DMS 273 treated with DMSO at 0.1 percent for 48 hours (cell line): ENCODE measurements at places on chromosomes 3 and 15.

GRCh38 chr3:54717506-54717905, 210.4 kb downstream of the LRTM1 start:
- DNase-seq = no peak

DNA sequence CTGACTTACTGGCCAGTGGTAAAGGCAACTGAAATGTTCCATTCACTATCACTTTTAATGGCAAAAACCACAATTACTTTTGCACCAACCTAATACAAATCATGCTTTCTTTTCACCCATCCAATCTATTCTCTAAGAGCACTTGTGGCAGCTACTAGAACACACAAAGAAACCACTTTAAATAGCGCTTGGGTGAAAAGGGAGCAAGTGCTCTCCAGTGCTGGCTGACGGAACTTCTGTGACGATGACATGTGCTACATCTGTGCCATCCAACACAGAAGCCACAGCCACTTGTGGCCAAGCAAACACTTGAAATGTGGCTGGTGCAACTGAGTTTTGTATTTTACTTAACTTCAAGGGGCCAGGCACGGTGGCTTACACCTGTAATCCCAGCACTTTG, 18.9 kb downstream of the SH3BP5 start:
- DNase-seq = no peak

DNA sequence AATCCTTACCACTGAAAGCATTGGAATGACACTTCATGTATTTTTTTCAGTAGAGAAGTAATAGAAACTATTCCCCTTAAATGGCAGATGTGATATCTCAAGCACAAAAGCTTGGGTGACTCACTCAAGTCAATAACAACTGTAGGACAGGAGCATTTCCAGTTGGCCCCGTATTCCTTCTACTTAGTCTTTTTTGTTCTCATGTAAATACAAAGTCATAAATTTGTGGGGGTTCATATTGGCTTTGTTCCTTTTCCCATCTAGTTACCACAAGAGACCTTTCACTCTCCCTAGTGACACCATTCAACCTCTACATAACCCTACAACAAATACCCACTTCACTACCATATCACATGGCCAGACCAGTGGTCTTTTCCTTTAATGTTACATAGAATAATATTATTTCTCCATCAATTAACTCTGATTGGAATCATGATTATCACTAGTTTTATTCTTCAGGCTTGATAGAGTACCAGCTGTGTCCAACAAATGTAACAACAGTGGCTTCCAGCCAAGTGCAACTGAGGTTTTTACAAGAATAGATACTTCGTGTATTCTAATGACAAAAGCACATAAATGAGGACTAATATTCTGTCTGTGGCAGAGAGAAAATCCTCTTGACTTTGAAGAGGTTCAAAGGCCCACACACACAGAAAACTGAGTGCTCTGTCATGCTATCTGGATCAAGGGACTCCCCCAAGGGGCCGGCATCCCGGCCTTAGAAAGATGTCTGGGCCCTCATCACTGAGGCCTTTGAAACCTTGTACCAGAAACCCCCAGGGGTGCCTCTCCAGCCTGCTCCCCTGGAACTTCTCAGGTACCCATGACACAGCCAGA, 94.0 kb upstream of the THBS1 start:
- DNase-seq = no peak

DNA sequence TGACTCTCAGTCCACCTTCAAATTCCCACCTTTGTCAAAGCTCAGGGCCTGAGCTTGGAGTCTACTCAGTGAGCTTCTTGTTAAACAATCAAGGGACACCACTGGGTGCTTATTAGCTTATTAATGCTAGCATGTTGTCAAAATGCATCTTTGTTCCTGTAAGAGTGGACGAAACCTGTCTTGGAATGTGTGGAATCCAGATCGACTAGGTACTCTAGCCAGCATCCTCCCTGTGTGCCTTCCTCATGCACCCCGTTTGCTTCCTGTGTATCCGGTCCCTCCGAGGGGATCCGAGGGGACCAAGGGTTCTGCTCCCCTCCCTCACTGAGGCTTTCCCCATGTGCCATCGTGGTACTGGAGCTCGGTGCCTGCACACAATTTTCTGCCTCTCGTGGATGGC, 75.7 kb upstream of the UBE3A start:
- no peak for DNase-seq

- no peak for DNase-seq
These were observed 1056.8 kb downstream of the ROBO2 start for GRCh38 chr3:78096488-78097255.

GRCh38 chr15:80455051-80455648, 51.0 kb downstream of the ARNT2 start:
- DNase-seq = no peak

- DNase-seq = no peak
These were observed 872 bp downstream of the DLEC1 start for GRCh38 chr3:38039899-38040261.

GRCh38 chr3:135224815-135225362, 429.8 kb downstream of the EPHB1 start:
- no peak for DNase-seq

DNA sequence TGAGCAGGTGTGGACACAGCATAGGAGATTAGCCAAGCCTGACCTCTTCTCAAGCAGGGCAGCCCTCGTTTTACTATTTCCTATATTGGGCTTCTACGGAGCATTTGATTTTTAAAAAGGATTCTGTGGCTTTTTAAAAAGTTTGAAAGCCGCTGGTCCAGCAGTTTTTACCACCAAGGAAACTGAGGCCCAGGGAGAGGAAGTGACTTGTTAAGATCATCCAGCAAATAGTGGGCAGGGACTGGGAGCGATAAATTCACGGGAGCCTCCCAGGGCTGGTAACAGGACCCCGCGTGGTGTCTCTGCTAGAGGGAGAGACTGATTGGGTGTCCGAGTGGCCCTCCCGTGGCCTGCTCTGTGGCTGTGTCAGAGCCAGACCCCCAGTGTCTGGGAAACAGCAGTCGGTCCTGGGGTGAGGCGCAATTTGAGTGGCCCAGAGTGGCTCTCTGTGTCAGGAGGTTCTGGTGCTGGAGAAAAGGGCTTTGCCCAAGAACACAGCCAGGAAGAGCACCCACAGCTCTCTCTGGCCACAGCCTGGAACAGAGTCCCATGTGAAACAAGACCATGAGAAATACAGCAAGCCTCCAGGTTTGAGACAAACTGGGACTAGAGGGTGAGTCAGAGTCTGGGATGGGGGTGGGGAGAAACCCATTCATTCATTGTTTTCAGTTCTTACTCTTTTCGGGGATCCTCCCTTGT, 4.2 kb downstream of the FURIN start:
- DNase-seq = no peak

GRCh38 chr3:55584716-55585368, 97.7 kb upstream of the WNT5A start:
- no peak for DNase-seq

GRCh38 chr15:80673561-80674244, 21.4 kb upstream of the ABHD17C start:
- DNase-seq = no peak

- DNase-seq = no peak
These were observed 4.6 kb upstream of the ABCC5 start for GRCh38 chr3:184022323-184022722.

GRCh38 chr15:38612159-38612863, 47.7 kb upstream of the RASGRP1 start:
- DNase-seq = no peak

DNA sequence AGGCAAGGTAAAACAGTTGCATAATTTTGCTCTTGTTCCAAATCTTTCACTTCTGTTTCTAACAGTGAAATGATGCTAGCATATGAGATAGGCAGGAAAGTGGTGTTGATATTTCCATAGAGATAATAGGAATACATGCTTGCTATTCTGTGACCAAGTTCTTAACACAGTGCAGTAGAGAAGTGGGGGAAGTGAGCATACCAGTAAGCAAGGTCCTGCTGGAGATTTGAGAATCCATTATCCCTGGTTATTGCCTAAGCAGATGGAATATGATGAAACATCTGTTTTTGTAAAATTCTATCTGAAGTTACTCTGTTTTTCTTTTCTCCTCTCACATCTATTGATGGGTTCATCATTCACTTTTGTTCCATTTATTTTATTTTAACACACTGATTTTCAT, 28.7 kb downstream of the USP8 start:
- no peak for DNase-seq
